CD8-positive, alpha-beta memory T cell (primary cell): ENCODE measurements at places on chromosomes 7 and 10. TPM values are rescaled to one million over a fixed set of nuclear protein-coding genes. Genes with fewer than 3 reads are reported as not detected.

- DNase-seq, result no peak
These were observed 20.8 kb upstream of the MKI67 start for GRCh38 chr10:128147064-128147463.

GRCh38 chr10:95229724-95230627 is 35.9 kb downstream of the ACSM6 start:
- DNase-seq, result no peak

DNA sequence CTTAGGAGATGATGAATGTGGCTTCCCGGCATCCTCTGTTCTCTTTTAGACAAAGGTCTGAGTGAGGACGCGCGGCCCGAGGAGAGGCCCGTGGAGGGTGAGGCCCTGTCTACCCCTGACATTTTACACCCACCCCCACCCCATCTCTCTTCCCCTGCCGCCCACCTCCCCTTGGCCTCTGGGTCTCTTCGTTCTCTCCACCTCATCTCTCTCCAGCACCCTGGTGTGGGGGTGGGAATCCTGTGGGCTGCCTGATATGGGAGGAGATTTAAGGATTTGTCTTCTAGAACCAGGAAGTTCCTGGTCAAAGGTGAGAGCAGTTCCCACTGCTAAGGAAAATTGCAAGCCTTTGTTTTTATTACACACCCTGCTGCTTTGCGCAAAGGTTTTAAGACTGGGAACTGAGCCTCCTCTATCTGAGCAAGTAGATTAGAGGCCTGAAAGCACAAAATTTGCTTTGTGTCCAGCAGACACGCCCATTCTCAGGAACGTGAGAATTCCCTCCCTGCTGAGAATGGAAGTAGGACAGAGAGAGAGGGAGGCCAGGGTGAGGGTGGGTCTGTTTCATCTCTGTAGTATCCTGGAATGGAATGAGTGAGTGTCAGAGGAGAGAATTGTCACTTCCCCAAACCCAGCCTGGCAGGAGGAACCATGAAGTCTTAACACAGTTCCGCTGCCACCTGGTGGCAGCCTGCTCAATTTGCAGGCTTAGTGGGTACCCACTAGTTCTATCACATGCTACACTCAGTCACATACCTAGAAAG is 91.2 kb downstream of the GTF2IRD1 start:
- no peak for DNase-seq

- no peak for DNase-seq
These were observed 350.6 kb downstream of the TFEC start for GRCh38 chr7:115679976-115680375.

GRCh38 chr7:159109653-159110035 is 35.0 kb downstream of the VIPR2 start:
- DNase-seq, result no peak

DNA sequence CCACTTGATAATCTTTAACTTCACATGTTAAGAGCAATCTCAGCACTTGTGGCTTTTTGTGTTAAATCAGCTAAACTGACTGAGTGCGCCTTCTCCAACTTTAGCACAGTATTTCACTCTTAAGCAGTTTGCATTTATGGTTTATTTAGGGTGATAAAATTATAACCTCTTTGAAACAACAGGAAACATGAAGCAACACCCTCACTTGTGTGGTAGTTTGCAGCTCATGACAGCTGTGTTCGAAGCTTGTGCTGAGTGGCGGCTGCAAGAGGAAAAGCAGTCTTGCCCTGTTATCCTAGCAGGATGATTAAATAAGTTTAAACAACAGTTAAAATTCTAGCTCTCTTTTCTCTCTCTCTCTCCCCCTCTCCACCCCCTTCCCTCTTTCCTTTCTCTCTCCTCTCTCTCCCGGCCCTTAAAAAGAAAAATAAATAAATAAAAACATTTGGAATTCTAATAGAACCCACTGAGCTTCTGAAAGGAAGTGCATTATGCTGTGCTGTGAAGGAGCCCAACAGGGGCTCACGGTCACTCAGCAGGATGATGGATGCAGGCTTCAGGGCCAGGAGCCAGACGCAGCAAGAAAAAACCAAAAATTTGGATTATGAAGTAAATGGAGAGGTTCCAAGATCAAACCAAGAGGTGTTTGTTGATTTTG is 25.2 kb downstream of the OGDH start:
- DNase-seq, result peak; percentile 35

DNA sequence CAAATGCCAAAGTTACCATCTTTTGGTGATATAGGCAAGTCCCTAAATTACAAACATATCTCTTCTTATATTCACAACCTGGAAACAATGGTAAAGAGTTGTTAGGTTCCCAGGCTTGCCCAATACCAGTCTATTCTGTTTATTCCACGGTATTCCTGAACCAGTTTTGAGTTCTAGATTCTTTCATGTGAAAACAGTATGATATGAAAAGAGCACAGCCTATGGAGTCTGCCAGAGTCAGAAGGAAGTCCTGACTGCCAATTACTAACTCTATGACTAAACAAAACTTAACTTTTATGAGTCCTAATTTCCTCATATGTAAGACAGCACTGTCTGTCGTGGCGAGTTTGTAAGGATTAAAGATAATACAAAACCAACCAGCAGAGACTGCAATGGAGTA is 5.6 kb downstream of the ABI1 start:
- no peak for DNase-seq

DNA sequence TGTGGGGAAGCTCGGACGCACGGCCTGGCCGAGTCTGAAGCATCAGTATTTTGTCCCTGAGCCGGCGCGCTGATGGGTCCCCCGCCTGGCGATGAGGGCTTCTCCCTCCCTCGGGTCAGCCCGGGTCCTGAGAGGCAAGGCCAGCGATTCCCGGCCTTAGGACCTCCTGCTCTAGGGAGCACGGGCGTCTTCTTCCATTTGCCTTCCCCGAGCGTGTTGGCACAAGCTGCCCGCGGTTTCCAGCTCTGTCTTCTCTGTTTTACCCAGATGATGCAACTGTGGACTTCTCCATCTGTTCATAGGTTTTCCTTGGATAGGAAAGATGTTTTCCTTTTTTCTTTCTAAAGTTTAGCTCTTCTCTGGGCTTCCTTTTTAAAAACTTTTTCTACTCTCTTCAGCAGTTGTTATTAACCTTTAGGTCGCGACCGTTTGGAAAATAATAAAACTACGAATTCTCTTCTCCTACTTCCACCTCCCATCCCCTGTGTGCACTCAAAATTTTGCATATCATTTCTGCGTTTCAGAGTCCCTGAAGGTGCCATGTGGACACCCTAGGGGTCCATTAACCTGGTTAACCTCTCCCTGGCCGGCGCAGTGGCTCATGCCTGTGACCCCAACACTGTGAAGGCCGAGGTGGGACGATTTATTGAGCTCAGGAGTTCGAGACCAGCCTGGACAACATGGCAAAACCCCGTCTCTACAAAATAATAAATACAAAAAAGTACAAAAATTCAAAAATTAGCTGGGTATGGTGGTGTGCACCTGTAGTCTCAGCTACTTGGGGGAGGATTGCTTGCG is 1.4 kb upstream of the SLC25A28 start:
- DNase-seq, result no peak

GRCh38 chr10:8331387-8331786 is 276.9 kb downstream of the GATA3 start:
- DNase-seq, result peak; percentile 68

DNA sequence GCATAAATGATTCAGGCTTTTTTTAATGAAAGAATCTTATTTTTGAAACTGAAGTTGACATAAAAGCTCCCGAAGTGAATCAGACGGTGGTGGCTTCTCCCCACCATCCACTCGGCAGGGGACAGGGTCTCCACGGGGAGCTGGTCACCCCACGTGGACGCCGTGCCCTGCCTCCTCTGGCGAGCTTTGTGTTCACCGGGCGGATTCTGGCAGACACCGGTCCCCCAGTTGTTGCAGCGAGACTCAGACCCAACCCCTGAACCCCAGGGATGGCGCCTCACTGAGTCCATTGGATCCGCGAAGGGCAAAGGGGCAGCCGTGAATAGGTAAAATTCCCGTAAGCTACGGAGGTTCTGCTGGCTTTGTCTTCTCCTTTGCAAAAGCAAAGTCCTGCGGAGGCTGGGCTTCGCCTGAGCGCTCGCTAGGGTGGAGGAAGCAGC is 38.4 kb downstream of the PTPRN2 start:
- no peak for DNase-seq

- no peak for DNase-seq
These were observed 9.5 kb upstream of the C10orf95 start for GRCh38 chr10:102460836-102461186.

DNA sequence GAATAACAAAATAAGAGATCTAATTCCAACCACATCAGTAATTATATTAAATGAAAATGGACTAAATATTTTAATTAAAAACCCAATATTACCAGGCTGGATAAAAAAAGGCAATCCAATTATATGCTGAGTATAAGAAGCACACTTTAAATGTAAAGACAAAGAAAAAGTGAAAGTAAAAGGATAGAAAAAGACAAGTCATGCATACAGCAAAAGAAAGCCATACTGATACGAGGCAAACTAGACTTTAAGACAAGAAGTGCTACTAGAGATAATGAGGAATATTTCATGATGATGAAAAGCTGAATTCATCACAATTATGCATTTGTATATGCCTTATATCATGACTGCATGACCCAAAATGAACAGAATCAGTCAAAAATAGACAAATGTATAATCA is 628.6 kb downstream of the PHTF2 start:
- no peak for DNase-seq

GRCh38 chr10:79994556-79994955 is 45.7 kb upstream of the SFTPD start:
- DNase-seq, result no peak

GRCh38 chr7:86339051-86339450 is 304.7 kb upstream of the GRM3 start:
- no peak for DNase-seq

- DNase-seq, result no peak
These were observed 129.1 kb upstream of the ITGB1 start for GRCh38 chr10:33087152-33087551.

- no peak for DNase-seq
These were observed 6.5 kb downstream of the BLVRA start for GRCh38 chr7:43764807-43765491.

GRCh38 chr10:43255634-43256431 is 11.0 kb downstream of the RASGEF1A start:
- DNase-seq, result no peak

GRCh38 chr10:51876503-51876902 is 177.1 kb upstream of the CSTF2T start:
- no peak for DNase-seq

GRCh38 chr7:77747178-77747577 is 50.9 kb downstream of the RSBN1L start:
- no peak for DNase-seq

GRCh38 chr7:69311489-69311888 is 286.8 kb upstream of the AUTS2 start:
- DNase-seq, result no peak

DNA sequence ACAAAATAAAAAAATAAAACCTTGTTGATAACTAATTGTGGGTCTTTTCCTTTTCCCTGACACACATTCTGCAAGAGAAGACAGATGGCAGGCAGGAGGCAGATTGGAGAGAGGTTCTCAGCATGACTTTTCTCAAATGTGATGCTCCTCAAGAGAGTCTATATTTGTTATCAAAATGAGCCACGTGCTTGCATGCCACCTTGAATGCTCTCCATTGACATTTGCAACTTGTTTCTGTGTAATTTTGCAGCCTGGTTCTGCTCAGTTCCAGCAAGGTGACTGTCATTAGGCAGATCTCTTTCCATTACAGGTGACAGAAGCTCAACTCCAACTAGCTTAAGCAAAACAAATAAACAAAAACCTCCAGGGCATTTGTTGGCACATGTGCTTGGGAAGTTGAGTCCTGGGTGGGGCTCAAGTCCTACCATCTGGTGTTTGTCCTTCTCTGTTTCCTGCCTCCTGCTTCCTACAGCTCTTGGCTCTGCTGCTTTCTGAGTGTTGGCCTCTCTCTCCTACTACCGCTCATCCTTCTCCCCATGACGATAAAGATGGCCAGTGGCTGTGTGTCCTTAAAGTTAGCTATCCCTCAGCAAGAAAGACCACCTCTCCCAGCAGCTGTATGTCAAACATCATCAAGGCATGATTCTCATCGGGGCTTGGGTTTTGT is 56.7 kb downstream of the GRK5 start:
- no peak for DNase-seq

- DNase-seq, result no peak
These were observed 21.8 kb downstream of the SLC35G1 start for GRCh38 chr10:93915598-93915997.

GRCh38 chr10:85921789-85922188 is 444.8 kb downstream of the GRID1 start:
- no peak for DNase-seq

DNA sequence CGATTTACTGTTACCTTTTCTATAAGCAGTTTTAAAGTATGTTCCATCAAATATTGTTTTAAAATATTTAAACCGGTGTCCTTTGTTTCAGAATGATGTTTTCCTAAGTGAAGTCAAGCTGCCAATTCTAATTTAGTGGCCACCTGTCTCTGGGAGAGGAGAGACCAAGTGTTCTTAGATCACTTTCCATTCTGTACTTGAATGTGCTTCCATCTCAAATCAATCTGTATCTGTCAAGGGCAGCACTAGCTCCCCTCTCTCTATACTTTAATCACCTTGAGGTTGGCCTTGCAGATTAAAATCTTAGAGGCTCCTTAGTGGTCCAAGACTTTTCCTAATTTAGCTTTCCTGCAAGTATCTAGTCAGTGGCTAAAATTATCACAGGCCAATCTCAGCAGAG is 49.6 kb downstream of the LGI1 start:
- DNase-seq, result no peak

DNA sequence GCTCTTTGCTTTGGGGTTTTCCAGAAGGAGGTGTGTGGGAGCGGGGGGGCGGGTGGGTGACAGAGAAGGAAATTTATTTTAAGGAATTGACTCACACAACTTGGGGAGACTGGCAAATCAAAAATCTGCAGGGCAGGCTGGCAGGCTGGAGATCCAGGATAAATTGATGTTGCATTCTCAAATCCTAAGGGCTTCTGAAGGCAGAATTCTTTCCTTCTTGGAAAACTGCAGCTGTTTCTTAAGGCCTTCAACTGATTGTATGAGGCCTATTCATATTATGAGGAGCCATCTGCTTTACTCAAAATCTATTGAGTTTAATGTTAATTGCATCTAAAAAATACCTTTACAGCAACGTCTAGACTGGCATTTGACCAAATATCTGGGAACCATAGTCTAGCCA is 1528.8 kb upstream of the LRRTM3 start:
- no peak for DNase-seq

DNA sequence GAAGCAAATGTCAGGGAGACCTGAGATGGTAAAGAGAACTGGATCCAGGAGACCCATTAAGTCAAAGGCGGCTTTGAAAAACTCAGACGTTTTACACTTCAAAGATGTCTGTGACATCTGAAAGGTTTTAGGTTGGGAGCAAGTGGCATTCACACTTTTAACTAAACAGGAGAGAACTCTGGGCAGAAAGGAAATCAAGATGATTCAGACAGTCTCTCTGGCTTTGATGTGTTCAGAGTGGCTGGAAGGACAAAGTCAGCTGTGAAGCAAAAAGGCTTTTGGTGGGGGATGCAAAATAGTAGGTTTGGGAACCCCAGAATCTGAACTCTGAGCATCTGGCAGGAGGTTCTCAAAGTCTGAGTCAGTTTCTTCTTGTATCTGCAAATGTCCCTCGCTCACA is 66.6 kb downstream of the PRKCQ start:
- DNase-seq, result no peak

- DNase-seq, result no peak
These were observed 137.0 kb upstream of the SEMA3A start for GRCh38 chr7:84331616-84332015.

The EMX2 gene
- not detected for total RNA-seq

The CABCOCO1 gene
- not detected for total RNA-seq

The HNRNPH3 gene
- total RNA-seq, result 170 TPM

The CALML3 gene
- not detected for total RNA-seq

The ANTXRL gene
- total RNA-seq, result not detected

The SEMA3E gene
- not detected for total RNA-seq

The CPA2 gene
- total RNA-seq, result not detected

The SORCS1 gene
- total RNA-seq, result not detected

The PNLIPRP2 gene
- not detected for total RNA-seq

The RET gene
- 0.24 TPM for total RNA-seq

The LRRD1 gene
- total RNA-seq, result not detected

The SEC31B gene
- 15.8 TPM for total RNA-seq
